Activated CD8-positive, alpha-beta T cell treated with anti-CD3 and anti-CD28 coated beads, Interleukin-2, amount 10 ng/mL, durations not matched to agents 7 days and 5 days (primary cell): ENCODE measurements at places on chromosomes 12 and 14.
A peak's percentile ranks its signal among the peaks of the same experiment; 100 is the strongest.

DNA sequence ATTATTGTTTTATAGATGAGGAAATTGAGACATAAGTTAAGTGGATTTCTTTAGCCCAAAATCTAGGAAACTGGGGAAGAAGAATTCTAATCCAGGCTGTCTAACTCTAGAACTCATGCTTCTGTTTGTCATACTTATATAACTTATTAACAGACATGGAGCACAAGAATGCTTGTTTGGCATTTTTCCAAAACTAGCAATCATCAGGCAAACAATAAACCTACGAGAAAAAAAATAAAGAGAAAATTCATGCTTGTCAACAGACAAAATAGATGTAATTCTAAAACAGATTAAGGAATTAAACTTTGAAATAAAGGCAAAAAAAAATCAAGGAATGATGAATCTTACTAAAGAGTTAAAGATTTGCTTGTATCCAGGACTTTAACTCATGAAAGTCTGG, 103.1 kb downstream of the METTL25 start:
- no peak overlapping the region for H3K27ac ChIP-seq
- DNase-seq = no peak
- peaks cover 3% of the 10 kb centered on the region for H3K36me3 ChIP-seq
- no peak overlapping the region for H3K4me3 ChIP-seq

GRCh38 chr12:2177751-2178150, 125.0 kb downstream of the CACNA1C start:
- no peak for DNase-seq
- H3K36me3 ChIP-seq = no peaks in the 10 kb centered on the region
- H3K4me3 ChIP-seq = no peak overlapping the region
- no peak overlapping the region for H3K27ac ChIP-seq
- H3K27me3 ChIP-seq = peaks cover 5% of the 10 kb centered on the region
- no peaks in the 10 kb centered on the region for H3K4me1 ChIP-seq

- no peak overlapping the region for H3K27ac ChIP-seq
- H3K36me3 ChIP-seq = no peaks in the 10 kb centered on the region
- H3K4me1 ChIP-seq = no peaks in the 10 kb centered on the region
- H3K4me3 ChIP-seq = no peak overlapping the region
- H3K27me3 ChIP-seq = no peaks in the 10 kb centered on the region
Measured at GRCh38 chr14:83257466-83258439, 1724.1 kb upstream of the SEL1L start.

DNA sequence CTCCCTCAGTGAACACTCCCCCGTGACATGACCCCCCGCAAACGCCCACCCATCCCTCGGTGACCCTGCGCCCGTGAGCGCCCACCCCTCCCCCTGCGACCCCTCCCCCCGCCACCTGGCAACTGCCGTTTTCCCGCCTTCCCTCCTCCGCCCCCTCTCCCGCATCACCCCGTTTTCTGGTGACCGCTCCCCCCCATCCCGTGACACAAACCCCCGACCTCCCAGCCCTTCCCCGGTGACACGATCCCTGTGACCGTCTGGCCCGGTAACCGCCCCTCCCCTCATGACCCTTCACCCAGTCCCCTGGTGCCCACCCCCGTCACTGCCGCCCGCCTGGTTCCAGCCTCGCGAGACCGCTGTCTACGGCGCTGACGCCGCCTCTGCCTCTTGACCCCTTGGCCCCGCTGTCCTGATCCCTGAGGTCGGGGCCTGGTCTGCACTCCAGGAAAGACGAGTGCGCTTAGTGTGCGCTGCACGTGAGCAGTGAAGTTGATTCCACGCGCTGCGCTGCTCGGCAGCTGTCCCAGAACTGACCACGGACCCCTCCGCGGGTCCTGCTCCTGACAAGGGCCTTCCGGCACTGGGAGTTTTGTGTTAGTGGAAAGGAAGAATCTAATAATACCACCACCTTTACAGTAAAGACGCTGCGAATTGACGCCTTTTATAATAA, 59.4 kb downstream of the DDX51 start:
- peaks cover 31% of the 10 kb centered on the region for H3K36me3 ChIP-seq
- peaks cover 28% of the 10 kb centered on the region for H3K4me1 ChIP-seq
- peak overlapping the region; percentile 93 for H3K27ac ChIP-seq

- H3K4me1 ChIP-seq = peaks cover 21% of the 10 kb centered on the region
- H3K36me3 ChIP-seq = peaks cover 86% of the 10 kb centered on the region
- DNase-seq = no peak
- peak overlapping the region; percentile 17 for H3K27ac ChIP-seq
- no peak overlapping the region for H3K4me3 ChIP-seq
Measured at GRCh38 chr14:61542848-61543790, 152.2 kb upstream of the HIF1A start.

DNA sequence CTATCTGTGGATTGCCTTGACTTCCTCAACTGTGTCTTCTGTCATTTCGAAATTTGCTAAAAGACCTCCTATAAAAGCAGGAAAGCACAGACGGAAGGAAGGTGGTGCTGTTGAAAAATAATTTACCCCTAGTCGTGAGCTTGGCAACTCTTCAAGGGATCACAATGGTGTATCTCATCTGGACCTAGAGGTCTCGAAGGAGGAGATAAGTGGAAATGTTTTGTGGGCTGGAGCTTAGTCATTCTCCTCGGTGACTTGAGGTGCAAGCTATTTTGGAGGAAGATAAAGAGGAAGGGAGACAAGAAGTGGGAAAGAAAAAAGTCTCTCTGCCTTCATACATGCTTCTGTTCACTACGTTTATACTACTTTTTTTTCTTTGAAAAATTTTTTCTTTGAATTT, 89.9 kb downstream of the FLRT2 start:
- no peaks in the 10 kb centered on the region for H3K4me1 ChIP-seq
- no peak overlapping the region for H3K4me3 ChIP-seq
- no peaks in the 10 kb centered on the region for H3K36me3 ChIP-seq
- no peak for DNase-seq

DNA sequence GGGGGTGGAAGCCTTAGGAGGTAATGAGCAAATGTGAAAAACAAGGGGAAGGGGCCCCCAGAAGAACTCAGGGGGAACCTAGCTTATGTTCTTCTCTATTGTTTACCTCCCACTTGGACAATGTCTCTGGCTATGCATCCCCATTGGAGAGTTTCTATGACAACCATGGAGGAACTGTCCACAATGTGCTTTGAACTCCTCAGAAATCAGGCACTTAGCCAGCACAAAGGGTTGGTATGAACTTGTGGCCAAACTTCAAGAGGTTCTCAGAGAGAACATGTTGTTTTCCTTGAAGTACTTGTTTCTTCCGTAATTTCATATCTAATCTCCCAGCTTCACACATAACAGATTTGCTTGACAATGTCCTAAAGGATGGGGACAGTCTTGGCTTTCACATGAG, 202.8 kb upstream of the PELI2 start:
- peaks cover 14% of the 10 kb centered on the region for H3K27me3 ChIP-seq
- H3K27ac ChIP-seq = no peak overlapping the region
- H3K4me1 ChIP-seq = no peaks in the 10 kb centered on the region
- H3K36me3 ChIP-seq = no peaks in the 10 kb centered on the region
- no peak overlapping the region for H3K4me3 ChIP-seq
